ENCODE measurements at places on chromosomes 3 and 15.

DNA sequence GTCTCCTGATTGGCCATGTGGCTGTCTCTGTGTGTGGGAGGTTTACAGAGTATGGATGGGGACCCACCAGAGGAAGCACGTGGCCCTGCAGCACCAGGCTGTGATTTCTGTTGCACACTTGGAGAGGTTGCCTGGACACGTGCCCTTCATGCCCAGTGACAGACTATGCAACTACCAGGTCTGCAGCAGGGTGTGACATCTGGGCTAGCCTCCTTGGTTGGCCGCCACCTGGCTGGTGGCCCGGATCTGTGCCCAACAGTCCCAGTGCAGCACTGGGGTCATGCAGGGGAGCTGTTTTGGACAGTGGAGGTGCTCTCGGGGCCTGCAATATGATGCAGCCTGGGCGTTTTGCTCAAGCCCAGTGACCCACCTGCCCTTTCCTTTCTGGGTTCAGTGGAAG, 212.5 kb downstream of the UBE3A start:
- DNase-seq: no peak

DNA sequence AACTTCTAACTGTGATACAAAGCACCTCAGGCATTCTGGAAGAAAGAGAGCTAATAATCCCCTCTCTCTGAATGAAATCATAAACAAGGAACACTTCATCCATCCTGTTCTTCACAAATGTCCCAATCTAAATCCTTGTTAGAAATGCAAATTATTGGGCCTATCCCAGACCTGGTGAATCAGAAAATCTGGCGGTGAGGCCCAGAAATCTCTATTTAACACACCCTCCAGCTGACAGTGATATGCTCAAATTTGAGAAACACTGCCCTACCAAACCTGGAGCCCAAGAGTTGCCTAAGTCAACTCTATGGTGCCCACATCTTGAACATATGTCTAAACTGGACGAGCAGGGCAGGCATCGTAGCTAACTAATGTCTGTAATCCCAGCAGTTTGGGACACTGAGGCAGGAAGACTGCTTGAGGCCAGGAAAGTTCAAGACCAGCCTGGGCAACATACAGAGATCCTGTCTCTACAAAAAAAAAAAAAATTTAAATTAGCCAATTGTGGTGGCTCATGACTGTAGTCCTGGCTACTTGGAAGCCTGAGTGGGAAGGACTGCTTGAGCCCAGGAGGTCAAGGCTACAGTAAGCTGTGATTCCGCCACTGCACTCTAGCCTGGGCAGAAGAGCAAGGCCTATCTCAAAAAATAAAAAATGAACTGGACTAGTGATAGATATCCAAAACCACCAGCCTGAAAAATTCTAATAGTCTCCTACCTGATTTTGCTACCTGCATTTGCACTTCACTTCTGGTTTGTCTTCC, 23.1 kb downstream of the SCAP start:
- no peak for DNase-seq

DNA sequence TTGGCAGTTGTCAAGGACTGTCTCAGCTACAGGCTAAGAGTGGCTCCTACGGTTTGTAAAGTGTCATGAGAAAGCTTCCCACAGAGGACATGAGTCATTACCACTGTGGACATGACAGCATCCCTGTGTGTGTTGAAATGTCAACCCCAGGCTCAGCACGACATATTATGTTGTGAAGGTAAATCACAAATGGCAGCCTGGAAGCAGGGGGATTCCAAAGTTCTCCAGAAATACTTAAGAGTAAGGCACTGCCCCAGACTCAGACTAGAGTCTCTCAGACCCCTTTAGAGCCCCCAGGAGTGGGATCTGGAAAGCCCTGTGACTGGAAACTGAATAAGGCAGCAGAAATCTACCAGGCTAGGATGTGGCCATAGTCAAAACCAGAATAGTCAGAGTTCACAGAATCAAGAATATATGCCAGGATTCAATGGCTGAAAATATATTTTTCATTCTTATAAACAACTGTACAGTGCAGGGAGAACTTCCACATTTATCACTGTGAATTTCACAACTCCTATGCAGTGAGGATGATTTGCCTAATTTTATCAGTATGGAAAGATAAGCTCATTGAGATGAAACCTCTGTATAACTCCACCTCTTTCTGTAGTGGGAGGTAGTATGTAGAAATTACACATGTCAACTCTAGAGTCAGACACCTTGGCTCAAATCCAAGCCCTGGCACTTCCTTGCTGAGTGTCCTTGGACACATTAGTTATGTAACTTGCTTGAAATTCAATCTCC, 237.1 kb upstream of the CFAP20DC start:
- no peak for DNase-seq

DNA sequence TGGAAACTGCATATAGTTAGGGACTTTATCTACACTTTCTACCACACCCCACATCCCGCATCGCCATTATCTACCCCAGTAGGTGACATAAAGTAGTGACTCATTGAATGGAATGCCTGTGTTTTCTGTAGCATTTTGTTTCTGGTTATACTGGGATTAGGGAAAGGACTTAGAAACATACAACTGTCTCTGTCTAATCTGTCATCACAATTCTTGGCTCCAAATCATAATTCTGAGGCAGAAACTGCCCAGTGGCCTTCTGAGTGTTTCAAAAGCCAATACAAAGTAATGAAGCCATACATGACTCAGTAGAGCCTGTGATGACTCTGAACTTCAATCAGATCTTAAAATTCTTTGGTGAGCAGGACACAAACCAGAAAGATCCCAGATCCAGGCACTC, 115.7 kb upstream of the CHRM5 start:
- no peak for DNase-seq

DNA sequence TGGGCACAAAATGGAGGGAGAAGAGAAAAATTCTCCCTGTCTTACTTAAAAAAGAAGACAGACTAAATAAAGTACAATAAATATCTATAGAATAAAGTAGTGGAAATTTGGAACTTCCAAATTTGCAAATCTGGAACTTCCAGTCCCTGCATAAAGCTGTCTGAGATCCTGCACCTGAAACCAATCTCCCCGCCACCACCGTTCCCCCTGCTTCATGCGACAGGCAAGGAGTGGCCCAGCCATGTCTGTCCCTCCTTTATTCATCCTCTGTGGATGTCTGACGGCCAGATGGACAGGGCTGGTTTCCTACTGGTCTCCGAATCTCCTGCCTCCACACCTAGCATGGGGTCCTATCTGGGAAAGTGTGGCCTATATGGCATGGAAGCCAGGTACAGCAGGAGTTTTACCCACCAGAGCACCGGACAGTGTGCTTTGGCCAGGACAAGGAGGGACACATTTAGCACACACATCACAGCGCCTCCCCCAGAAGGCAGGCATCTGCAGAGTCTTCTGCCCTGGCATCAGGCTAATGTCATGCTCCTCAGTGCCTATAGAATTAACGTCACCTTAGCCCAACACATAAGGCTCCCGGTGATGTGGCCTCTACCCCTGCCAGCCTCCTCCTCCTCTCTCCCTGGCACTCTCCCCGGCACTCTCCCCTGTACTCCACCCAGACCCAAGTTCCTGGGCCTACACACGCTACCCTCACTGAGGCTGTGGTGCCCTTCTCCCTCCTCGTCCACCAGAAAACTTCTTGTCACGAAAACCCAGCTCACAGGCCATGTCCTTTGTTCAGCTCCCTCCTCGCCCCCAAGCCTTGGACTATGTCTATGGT, 170.8 kb downstream of the XXYLT1 start:
- DNase-seq: no peak

GRCh38 chr3:184756151-184757021, 44.5 kb upstream of the MAGEF1 start:
- no peak for DNase-seq

DNA sequence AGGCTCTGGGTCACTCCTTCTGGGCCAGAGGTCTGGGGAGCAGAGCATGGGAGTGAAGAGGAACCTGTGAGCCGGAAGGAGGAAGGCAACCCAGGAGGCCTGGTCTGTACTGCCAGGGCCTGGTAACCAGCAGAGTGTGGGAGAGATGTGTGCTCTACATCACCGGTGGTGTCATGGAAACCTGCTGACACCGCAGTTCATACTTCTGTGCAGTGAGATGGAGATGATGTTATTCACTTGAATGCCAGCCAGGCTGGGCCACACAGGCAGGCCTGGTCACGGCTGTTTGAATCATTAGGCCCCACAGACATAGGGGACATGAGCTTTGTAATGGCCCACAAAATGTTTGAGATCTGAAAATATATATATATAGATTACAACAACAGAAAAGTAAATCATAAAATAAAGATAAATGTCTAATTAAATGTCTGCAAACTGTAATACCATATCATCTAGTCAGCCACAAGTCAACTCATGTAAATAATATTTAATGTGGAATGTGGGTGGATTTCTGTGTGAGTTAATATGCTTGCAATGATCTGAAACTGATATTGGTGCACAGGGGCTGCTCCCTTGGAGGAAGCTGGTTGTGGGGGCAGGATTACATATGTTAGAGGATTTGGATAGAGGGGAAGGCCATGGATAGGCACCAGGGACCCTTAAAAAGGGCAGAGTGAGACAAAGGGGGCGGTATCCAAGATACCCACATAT, 108.5 kb upstream of the PFN2 start:
- no peak for DNase-seq

DNA sequence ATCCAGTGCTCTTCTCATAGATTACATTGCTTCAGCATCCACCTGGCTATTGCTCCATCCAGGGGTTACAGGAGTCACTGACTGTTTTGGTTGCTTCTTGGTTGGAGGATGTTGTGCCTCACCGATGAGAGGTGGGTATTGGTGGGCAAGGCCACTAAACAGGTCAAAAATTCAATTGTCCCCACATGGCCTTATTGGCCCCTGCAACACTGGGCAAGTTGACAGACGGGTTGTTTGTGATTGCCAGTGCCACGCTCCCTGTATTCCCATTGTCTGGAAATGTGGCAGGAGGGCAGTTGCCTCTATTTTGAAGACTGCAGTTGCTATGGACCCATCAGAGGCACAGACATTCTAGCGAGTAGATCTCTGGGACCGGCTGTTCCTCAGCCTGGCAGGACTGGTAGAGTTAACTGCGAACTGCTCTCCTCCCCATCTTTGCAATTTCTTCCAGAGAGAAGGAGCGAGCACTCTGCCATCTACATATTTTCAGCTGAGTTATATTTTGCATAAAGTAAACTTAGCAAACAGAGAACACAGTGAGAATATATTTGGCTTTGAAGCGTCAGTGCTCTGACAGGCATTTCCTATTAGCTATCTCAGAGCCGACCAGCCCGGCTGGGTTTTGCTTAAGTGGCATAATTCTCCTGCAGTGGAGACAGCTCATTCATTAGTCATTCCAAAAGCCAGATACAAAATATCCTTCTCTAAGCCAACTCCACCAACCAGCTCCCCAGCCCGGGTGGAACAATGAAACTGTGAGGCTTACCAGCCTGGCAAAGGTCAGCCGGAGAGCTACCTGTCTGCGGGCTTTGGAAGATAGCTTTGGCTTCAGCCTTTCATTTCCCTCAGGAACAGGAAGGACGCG, 26.0 kb upstream of the MAGEF1 start:
- no peak for DNase-seq

DNA sequence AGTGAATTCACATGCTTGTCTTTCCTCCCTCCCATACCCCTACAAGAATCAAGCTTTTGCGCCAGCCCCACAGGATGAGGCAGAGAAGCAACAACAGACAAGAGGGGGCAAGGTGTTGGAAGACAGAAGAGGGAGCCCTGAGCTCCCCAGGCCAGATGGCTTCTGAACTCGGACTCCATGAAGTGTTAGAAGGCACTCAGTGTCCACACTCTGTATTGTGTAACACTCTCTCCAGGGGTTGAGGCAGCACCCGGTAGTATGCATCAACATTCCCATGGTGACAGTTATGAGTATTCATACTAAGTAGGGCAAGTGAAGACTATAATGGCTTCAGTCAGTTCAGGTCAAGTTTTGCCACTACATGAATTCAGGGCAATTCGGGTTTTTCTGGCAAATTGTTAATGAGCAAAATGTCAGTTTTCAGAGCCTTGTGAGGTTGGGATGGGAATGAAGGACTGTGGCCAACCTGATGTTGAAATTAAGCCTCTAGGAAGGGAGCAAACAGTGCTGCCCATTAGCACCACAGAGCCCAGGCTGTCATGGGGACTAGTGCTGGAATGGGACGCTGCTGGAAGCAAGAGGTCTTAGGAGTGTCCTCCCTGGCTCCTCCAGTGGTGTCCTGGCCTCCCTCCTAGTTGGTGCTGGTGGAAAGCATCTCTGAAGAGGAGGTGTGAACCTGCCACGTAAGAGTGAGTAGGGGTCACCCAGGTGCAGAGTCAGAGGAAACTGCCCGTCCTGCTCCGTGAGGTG, 79.4 kb downstream of the KLF15 start:
- no peak for DNase-seq
